ENCODE measurements at places on chromosomes 2 and 18.

- DNase-seq = no peak
These were observed 119.1 kb upstream of the OTX1 start for GRCh38 chr2:62931536-62931935.

DNA sequence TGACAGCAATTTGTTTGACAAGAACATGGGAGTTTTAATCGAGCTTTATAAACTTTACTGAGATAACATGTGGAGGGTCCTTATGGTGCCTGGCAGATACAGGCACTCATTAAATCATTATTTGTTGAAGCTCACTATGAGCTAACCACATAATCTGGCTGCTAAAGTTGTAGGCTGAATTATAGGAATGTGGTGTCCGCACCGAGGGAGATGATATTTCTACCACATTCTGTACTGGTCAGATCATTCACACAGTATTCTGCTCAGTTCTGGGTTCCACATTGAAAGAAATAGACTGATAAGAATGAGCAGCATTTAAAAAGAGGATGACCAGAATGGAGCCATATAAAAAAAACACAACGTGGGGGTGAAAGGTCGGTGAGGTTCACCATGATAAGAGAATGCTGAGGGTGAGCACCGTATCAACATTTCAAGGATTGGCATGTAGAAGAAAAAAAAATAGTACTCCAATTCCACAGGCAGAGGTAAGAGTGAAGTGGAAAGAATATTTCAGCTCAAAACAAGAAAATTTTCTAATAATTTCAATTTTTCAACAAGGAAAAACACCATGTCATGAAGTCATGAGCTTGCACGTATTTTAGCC, 54.4 kb downstream of the TMEFF2 start:
- no peak for DNase-seq

DNA sequence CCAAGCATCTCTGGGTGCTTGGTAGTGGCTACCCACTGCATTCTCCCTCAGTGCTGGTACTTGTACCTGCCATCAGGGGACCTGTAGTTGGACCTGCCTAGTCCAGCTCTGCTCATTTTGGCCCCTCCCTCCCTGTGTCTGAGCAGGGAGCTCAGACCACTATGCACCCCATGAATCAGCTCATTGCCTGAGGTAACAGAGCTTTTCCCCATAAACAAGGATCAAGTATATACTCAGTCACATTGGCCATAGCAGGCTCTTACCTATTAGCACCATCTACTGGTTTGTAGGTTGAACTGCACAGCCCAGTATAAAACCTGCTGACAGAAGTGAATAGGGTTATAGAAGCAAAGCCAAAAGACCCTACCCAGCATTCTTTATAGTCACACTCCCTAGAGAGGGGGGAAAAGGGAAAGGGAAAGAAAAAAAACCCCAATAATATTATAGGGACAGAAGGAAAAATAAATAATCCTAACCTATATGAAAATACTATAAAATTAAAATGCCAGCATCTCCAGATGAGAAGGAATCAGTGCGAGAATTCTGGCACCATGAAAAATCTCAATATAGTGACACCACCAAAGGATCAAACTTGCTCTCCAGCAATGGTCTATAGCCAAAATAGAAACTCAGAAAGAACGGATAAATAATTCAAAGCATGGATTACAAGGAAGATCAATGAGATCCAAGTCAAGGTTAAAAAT, 6.9 kb upstream of the FLACC1 start:
- no peak for DNase-seq

- no peak for DNase-seq
These were observed 1774.8 kb upstream of the CELF4 start for GRCh38 chr18:39340418-39340817.

DNA sequence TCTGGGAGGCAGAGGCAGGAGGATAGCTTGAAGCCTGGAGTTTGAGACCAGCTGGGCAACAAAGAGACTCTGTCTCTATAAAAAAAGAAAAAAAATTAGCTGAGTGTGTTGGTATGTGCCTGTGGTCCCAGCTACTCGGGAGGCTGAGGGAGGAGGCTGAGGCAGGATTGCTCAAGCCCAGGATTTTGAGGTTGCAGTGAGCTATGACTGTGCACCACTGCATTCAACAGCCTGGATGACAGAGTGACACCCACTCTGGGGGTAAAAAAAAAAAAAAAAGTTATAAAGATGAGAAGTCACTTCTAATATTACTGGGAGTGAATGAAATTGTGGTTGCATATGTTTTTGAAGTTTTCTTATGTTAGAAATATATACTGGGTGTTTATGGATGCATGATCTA, 71.6 kb downstream of the C2orf74 start:
- DNase-seq = no peak

DNA sequence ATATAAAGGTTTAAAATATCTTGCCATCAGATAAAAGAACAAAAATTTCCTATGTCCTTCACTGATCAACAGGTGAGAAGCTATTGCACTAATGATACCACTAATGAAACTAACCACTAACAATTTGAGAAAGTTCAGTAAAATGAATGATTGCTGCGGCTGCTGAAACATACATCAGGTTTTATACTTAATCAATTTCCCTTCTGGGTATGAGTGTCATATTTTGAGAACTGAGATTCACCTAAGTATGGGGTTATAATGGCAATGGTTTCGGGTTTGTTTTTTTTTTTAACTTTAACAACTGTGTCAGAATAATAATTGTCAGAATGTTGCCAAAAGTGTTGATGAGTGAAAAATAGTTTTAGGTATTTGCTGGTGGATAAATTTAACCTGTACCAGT, 151.3 kb upstream of the SLC39A10 start:
- no peak for DNase-seq

DNA sequence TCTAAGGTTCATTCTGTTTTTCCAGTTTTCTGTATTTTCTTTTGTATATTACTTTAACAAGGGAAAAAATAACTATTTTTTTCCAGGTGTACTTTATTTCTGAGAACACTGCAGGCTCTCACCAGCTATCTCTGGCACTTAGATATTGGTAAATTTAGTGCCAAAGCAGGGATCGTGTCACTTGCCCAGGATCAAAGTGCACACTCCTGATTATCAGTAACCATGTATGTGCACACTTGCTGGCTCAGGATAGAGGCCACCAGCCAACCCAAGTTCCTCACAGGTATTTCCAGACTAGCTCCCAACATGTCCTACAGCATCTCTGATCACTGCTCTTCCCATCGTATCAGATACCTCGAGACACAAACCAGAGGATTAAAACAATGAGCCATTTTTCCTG, 5.8 kb upstream of the FZD5 start:
- no peak for DNase-seq

GRCh38 chr2:58906081-58906645, 665.0 kb upstream of the FANCL start:
- DNase-seq = no peak

- no peak for DNase-seq
These were observed 15.4 kb downstream of the GDF7 start for GRCh38 chr2:20682167-20682920.

GRCh38 chr2:173631127-173631460, 276.4 kb downstream of the CDCA7 start:
- DNase-seq = no peak

DNA sequence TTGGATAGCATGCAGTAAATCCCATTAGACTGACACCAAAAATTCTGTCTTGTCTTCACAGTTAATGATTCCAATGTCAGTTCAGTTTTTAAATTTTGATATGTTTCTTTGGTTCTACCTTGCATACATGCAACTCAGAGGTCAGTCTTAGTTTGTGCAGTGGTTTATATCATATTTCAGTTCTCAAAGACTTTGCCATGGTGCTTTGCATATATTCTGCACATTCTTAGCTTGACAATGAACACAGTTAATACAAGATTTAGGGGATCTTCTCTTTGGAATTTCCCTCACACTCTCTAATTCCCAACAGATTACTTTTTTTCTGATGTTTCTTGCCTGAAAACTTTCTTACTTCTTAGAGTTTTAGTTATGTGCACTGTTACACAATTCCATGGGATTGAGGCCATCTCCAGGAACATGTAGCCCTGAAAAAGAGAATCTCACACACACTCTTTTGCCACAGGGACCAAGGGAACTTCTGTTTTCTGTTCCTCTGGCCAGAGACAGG, 17.3 kb downstream of the NOL4 start:
- no peak for DNase-seq

DNA sequence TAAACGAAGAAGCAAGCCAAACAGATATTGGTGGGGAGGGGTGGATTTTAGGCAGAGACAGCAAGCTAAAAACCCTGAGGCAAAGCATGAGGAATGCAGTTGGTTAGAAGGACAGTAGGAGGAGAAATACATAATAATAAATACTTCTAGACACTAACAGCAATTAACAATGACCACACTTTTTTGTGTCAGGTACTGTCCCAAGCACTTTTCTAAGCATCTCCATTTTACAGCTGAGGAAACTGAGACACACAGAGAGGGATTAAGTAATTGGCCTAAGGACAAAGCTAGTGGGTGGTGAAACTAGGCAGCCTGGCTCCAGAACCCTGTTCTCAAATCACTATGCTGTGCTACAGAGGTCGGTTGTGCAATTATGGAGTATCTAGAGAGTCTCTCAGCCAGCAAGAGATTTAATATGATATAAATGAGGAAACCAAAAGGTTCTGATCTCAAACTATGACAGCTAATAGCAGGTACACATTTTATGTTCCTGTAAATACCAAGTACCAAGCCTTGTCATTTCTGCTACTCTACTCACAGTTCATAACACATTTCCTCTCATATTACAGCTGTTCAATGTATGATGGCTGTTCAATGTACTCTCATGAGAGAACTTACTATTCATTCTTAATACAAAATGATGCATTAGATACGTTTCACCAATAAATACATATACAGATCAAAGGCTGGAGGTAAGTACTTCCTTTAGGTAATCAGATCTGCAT, 5.3 kb downstream of the MAP4K3 start:
- no peak for DNase-seq

GRCh38 chr2:27885661-27886060, 4.5 kb downstream of the RBKS start:
- no peak for DNase-seq

GRCh38 chr18:58416704-58417683, 211.9 kb downstream of the ALPK2 start:
- no peak for DNase-seq

DNA sequence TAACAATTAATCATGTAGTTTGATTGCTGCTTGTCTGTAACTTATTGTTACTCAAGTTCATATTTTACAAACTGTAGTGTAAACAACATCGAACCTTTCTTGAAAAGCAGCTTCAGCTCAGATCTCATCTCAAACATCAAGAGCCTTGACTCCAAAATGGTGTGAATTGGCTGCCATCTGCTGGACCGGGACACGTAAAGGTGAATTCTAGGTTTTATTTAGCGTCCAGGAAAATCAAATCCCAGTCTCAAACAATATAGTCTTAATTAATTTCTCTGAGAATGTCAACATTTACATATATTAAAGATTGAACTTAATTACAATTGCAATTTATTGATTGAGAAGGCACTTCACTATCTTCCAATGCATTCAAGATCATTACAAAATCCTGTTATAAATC, 453.0 kb downstream of the GALR1 start:
- peak; percentile 16 for DNase-seq

GRCh38 chr2:174336501-174337336, 2.0 kb downstream of the SP9 start:
- peak; percentile 51 for DNase-seq

- no peak for DNase-seq
These were observed 222.8 kb downstream of the NAPG start for GRCh38 chr18:10748641-10749040.

- DNase-seq = no peak
These were observed 25.5 kb downstream of the ACVR1C start for GRCh38 chr2:157603198-157603597.

DNA sequence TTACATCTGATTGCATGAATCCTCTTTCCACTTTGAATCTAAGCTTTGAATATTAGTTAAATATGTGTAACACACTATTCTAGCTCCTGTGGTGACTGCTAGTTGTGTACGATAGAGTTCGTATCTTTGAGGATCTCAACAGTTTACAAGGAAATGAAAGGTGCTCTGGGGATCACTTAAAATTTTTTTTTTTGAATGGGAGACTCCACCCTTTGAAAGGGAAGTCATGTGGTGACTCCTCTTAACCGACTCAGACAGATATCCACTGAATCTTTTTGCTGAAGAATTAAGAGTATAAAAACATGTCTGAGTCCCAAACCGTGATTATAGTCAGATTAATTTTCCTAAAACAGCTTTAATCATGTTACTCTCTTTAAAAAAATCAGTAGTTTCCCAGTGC, 4.0 kb downstream of the CLIP4 start:
- DNase-seq = no peak

Data from neural crest cell (in vitro differentiated cells).